ENCODE measurements at places on chromosomes 13 and 19.

DNA sequence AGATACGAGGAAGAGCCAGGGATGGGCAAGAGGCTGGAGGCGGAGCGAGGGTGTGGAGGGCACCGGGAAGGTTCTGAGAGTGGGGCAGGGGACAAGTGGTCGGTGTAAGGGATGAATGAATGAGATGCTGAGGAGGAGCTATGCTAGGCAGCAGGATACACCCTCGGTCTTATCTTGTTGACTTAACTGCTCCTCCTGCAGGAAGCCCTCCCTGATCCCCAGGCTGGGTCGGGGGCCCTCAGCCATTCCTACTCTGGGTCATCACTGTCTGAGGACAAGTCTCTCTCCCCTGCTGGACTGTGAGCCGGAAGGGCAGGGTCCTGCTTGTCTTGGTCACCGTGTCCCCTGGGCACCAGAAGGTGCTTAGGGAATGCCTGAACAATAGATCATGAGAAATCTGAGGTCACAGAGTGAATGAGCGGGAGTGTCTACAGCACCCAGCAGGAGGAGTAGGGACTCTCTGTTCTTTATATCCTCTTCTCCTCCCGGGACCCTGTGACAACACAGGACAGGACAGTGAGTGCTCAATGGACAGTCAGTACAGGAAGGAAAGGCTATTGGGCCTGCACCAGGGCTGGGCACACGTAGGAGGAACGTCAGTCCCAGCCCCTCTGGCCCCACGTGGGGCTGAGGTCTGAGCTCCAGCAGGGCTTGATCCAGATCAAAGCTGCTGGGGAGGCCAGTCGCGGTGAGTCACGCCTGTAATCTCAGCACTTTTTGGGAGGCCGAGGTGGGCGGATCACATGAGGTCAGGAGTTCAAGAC lies 6.5 kb downstream of the NKPD1 start:
- no peak for DNase-seq

DNA sequence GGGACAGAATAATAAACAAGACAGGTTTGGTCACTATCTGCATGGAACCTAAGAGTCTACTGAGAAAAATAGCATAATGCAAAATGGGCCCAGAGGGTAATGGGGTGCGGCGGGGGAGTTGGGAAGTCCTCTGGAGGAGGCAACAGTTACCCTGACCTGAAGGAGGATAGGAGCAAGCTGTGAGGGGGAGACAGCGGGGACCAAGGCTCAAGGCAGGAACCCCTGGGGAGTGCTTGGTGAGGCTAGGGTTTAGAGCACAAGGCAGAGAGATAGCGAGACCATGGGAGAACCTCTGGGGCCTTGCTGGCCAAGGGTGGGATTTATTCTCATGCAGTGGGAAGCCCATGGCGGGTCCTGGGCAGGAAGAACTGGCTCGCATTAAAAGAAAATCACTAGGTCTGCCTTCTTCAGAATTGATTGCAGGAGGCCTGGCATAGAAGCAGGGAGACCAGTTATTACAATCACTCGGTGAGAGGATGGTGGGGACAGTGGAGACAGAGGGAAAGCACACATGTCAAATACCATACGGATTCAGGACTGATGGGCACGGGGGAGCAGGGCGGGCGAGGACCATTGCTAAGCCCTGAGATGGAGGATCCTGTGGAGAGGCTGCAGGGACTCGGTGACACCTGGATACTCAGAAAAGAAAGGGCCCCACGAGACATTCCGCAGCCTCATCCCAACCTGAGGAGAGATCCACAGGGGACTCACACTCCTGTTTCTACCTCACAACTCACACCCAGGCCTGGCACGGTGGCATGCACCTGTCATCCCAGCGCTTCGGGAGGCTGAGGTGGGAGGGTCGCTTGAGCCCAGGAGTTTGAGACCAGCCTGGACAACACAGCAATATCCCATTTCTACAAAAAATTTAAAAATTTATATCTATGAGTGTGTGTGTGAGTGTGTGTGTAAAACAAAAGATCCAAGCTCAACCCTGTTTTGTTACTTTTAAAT lies 110.4 kb downstream of the URI1 start:
- DNase-seq, result no peak

DNA sequence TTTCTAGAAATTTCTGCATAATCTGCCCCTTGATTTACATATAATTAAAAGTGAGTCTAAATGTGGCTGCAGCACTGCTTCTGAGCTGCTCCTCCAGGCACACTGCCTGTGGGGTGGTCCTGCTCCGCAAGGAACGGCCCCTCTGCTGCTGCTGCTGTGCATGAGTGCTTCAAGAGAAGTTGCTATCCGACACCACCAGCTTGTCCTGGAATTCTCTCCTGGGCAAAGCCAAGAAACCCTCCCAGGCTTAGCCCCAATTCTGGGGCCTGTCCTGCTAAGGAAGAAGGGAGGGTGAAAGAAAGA lies 7.5 kb upstream of the PDCD5 start:
- DNase-seq, result no peak

DNA sequence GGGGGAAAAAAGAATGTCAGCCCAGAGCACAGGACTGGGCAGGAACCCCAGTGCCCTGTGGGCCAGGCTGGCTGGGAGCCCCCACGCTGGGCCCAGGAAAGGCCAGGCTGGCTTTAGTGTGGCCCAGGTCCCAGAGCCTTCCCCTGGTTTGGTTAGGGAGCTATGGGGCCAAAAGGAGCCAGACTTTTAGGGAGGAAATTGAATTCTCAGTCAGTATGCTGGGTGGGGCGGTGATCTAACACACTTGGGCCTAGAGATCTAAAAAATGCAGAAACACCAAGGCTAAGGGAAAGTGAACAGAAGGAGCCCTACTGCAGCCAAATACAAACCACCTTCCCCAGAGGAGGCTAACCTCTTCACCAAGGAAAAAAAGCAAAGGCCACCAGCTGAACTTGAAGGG lies 137.5 kb downstream of the CRYL1 start:
- DNase-seq, result no peak

DNA sequence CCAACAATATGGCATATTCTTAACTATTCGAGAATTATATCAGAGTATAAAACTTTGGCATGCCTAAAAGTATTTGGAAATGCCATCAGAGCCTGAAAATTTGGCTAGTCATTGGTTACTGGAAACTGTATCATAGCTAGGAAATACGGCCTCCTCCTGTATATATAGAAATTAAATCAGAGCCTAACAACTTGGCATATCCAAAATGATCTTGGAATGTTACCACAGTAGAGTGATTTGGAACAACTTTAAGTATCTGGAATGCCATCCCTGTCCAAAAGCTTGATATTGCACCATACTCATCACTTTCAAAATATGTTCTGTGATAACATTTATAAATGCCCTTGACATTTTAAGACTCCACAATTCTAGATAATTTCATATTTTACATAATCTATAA lies 335.8 kb downstream of the SLITRK1 start:
- no peak for DNase-seq

GRCh38 chr19:2330255-2330631 lies 1.8 kb downstream of the SPPL2B start:
- DNase-seq, result no peak

DNA sequence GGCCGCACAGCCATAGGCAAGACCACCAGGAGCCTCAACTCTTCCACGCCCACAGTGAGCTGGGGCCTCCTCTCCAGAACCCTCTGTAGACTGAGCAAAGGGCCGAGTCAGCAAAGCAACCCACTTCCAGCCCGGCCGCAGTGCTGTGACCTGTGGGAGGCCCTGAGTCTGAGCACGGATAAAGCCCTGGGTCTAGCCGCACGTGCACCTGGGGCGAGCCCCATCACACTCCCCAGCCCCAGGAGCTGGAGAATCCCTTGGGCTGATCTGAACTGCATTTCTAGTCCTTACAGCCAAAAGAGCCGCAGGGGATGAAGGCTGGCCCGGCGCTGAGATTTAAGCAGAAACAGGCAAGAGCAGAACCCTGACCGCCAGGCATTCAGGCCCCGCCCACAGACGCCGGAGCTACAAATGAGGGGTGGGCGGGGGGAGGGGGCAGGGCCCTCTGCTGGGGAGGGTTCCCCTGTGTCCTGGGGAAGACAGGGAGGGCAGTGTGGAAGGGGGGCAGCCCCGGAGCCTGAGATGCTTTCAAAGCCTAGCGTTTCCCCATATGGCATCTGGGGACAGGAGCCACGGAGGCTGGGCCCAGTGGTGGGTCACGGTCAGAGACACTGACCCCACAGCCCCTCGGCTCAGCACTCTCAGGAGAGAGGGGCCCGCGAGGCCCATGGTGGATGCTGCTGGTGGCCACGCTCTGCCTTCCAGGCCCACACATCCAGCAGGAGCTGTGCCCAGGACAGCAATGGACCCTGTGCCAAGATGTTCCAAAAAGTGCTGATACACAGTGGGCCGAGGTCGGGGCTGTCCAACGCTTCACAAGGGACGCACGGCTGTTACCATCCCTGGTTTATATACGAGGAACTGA lies 4.9 kb downstream of the TMEM259 start:
- DNase-seq, result no peak
